GM18507 (cell line): ENCODE measurements at places on chromosomes 13 and 19.

DNA sequence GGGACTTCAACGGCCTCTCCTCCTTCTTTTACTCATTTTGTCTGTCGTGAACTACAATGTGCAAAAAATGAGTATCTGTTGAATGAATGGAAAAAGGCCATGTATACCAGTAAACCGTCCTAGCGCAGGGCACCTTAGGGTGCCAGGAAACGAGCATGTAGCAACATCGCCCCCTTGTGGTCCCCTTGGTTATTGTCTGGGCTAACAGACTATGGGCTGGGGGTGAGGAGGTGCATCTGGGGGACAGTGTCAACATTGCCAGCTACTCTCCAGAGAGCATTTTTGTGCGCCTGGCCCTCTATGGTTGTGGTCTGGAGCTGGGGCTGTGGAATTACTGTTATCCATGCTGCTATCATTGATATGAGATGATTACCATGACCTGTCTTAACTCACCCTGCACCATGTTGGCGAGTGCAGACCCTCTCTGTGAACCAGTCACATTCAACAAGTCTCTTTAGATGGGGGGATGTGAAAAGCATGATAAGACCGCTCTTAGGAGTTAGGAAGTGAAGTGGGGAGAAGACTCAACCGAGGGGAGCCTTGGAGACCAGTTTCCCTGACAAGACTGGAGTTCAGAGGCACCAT, 22.8 kb upstream of the SIGLEC11 start:
- no peak for DNase-seq

- DNase-seq: no peak
Measured at GRCh38 chr19:46221981-46222610, 7.4 kb upstream of the IGFL1 start.

DNA sequence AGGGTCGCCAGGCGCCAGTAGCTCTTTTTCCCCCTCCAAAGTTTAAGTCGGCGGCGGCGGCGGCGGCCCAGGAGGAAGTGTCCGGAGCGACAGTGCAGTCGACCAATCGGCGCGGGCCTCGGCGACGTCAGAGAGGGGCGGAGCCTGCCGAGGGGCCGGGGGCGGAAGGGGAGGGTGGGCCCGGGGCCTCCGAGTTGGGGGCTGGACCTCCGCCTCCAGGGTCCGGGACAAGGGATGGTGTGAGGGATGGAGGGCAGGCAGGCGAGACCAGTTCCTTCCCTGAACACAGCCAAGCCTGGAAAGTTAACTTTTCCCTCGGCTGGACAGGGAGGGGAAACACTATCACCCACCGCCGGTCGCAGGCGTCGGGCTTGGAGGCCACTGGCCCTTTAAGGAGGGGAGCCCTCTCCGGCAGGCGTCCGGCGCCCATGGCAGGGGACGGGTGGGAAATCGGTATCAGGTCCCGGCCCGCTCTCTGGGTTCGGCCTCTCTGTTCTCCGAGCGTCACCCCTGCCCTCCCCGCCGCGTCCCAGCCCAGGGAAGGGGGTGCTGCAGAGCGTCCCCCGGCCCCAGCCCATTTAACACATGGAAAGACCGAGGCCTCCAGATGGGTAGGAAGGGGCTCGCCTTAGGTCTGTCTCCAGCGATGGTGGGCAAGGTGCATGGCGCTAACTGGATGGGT, at the start of gene PRKD2:
Gene PRKD2, minus strand, starts transcription at position 81 of the 682 bp plus-strand sequence. CDS start 744 bp downstream, outside the sequence.
- DNase-seq: peak; percentile 86

- no peak for DNase-seq
Measured at GRCh38 chr19:52200044-52200443, 10.2 kb downstream of the PPP2R1A start.

GRCh38 chr13:90713441-90714133, 633.9 kb upstream of the MIR17HG start:
- no peak for DNase-seq

DNA sequence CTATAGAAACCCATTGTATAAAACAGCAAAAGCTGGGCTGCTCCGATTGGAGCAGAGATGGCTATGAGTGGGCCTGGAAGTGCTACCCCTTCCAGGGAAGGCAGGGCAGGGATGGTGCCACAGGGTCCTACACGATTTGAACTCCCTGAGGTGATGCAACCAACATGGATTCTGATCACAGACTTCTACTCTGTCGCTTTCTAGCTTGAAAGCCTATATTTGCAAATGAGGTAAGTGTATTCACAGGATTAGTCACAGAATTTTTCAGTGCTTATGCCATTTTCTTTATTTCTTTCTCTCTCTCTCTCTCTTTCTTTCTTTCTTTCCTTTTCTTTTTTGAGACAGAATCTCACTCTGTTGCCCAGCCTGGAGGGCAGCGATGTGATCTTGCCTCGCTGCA, 179.0 kb downstream of the SPRY2 start:
- no peak for DNase-seq

DNA sequence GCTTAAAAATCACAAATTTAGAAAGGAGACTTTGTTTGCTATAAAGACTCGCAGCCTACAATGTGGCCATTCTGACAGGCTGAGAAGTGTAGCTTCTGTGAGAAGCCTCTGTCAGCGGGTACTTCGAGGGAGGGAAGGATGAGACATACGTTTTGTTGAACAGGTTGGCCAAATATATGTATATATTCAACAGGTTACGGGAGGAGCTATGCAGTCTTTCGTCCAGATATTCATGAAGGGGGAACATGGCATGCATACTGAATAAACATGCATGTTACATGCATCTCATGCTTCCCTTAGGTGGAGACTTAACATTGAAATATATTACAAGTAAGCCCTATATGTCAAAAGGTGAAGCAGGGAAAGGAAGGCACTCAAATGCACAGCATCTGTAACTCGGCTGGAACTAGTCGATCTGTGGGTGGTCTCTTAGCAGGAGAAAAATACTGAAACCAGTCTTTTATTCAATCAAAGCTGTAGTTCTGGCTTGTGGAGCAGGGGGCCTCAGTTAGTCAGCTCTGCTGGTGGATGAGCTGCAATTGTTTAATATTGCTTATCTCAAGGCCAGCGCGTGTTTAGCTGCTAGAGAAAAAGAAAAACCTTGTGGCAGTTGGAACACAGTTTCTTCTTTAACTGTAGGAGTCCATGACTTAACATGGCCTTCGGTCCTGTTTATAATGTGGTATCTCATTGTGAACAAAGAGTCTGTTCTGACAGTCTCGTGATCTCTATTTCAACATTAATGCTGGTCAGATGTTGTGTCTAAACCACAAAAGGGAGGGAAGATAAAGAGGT, 94.3 kb downstream of the FAM216B start:
- DNase-seq: no peak

DNA sequence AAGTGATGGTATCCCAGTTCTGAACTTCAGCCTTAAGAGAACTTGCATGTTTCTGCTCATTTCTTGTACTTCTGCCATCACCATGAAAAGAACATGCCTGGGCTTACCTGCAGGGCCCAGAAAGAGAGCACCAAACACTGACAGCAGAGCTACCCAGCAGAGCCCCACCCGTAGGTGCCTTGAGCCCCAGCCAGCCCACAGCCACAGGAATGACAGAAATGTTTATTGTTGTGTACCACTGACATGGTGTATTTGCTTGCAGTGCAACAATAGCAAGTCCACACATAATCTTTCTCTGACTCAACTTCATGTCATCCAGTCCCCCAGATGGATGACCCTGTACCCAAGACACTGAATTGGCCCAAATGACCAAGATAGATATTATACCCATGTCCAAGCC, 195.2 kb downstream of the TSHZ3 start:
- no peak for DNase-seq

GRCh38 chr19:51124729-51125128, at the start of gene SIGLEC9:
Gene SIGLEC9 (plus strand): TSS chr19:51124906. CDS start chr19:51124975, 69 bp downstream.
- DNase-seq: no peak

DNA sequence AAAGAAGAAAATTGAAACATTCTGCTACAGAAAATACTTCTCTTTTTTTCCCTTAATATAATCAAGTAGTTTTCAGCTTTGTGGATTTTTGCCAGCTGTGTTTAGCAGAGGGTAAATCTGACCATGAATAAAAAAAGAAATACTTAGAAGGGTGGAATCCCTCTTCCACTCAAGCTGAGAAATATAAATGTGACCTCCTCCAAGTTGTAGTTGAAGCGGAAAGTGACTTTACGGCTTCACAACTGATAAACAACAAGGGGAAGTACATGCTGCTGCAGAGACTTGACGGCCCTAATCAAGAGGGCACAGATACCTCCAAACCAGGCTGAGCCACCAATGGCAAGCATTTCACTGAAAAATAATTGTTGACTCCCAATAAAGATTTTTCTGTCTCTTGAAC, 785.0 kb downstream of the SLITRK5 start:
- no peak for DNase-seq

- DNase-seq: no peak
Measured at GRCh38 chr13:102830646-102831045, 15.2 kb upstream of the ERCC5 start.

DNA sequence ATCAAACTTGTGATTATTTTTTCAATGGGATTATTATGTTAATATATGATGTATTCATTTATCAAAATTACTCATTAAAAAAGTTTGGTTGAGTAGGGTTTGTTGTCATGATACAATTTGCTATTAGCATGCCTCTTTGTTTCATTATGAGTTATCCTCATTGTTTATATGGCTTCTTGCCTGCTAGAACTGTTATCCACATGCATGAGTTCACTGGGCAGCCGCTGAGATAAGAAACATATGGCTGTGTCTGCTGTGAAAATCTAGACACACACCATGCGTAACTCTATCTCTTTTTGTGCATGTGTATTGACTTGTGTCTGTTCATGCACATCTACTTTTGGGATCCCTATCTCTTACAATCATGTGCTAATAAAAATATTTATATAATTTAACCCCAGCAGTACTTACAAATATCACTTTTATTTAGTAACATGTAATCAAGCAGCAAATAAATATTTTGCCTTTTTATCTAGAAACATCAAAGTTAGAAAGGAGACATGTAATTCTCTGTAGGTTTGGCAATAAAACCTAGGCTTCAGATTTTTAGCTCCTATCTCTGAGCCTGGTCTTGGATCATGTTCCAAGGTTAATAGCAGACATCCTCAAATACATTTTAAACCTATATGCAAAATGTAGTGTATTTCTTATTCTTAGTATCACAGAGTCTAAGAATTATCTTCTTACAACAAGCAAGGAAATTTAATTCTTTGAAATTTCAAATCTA, 11.2 kb upstream of the KLF12 start:
- no peak for DNase-seq

DNA sequence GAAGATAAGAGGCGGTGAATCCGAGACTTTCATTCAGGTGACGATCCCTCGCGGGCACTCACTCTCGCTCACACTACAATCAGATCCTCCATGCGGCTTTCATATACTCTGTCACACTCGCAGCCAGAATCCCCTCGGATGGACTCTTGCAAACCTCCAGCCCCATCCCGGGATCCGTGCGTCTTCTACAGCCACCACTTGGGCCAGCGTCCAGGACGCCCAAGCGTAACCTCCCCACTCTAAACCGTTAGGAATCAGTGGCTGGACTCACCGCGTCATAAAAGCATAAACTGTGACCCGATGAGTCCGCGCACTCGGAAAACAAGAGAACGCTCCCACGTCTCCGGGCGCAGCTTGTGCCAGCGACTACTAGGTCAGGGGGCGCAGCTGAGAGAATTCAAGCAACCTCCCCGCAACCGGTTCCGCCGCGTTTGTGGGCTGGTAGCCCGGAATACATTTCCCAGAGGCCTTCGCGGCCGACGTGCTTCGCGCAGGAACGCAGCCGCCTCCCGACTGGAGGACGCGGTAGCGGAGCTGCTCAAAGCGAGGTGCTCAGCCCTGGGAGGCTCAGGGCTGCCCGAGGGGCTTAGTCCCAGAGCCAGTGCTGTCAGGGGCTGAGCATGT, 27.6 kb downstream of the ZNF607 start:
- DNase-seq: peak; percentile 8
